ENCODE measurements at places on chromosomes 5 and 9. TPM values are rescaled to one million over a fixed set of nuclear protein-coding genes. Genes with fewer than 3 reads are reported as not detected.

Gene OTULINL
- 1.4 TPM for total RNA-seq

DNA sequence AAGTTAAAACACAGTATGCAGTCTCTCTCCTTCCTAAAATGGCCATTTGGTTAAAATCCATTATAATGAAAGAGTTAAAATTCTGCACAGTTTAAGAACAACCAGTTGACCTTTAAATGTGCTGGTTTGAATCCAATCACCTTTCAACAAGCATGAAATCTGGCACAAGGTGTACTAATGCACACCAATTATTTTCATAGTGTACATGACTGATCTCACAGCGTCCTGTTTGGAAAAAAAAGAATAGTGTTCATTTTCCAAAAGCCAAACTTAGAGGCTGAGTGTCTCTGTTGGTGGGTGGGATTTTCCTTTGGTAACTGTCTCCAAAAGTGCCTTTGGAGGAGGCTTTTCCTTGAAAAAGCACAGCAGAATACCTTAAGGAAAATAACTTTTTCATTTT, 180.6 kb downstream of the DEPDC1B start:
- DNase-seq = no peak

DNA sequence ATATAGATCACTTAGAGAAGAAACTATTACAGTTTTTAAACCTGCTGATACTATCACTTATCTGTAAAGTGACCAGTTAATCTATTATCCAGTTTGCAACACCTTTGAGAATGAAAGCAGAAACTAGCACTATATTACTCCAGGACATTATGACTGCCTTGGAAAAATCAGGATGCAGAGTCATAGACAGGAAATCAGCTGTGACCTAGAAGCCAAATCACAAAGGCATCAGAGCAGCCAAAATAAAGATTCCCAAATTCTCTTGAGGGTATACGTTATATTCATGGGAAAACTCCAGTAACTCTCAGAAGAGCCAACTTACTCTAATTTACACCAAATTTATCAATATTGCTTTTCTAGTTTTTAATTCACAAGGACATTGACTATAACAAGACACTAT, 49.9 kb downstream of the CDO1 start:
- no peak for DNase-seq

- no peak for DNase-seq
Observed at GRCh38 chr5:178625679-178626483, 969 bp downstream of the CLK4 start.

DNA sequence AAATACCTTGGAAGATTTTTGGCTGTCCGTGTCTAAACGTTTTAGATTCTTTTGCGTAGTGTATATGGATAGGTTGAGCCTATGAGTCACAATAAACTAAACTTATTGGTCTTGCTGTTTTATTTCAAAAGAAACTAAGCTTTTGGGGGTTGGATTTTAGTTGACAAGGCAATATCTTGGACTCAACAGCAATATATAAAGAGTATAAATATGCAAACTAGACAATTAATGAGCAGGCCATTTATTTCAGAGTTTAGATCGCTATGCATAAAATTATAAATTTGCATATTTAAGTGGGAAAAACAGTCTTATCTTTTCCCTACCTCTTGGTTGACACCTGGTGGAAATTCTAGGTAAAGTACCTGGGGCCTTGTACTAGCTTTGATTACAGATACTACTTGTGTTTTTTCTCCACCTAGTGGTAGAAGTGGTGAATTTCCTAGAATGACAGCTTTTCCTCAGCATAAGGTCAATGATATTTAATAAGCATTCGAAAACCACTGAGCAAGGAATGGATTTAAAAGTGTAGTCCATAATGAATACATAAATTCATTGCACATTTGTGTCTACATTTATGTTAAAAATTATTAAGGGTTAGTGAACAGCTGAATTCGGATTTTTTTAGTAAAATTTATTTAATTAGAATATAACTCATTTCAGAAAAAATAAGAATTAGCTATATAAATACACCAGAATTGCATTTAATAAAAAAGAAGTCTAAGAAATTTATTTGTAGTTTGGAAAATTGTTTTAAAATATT, 1.7 kb upstream of the ARRDC3 start:
- no peak for DNase-seq

Gene PCDHGC5
- total RNA-seq = 0.40 TPM

DNA sequence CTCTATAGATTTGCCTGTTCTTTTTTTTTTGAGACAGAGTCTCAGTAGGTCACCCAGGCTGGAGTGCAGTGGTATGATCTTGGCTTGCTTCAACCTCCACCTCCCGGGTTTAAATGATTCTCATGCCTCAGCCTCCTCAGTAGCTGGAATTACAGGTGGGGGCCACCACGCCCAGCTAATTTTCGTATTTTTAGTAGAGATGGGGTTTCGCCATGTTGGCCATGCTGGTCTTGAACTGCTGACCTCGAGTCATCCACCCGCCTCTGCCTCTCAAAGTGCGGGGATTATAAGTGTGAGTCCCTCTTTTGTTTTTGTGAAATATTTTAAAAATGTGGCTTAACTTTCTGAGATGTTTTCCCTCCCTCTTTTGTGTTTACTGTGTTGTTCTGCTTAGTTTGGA, 29.2 kb downstream of the HSPA4 start:
- no peak for DNase-seq

GRCh38 chr5:90506221-90506620, 23.2 kb downstream of the LYSMD3 start:
- no peak for DNase-seq

- DNase-seq = no peak
Observed at GRCh38 chr9:107270580-107270979, 12.5 kb upstream of the RAD23B start.

Gene DBH
- 16.7 TPM for total RNA-seq

Gene FOXD4L5
- 0.08 TPM for total RNA-seq

GRCh38 chr9:128394379-128395168, 23.4 kb downstream of the URM1 start:
- no peak for DNase-seq

DNA sequence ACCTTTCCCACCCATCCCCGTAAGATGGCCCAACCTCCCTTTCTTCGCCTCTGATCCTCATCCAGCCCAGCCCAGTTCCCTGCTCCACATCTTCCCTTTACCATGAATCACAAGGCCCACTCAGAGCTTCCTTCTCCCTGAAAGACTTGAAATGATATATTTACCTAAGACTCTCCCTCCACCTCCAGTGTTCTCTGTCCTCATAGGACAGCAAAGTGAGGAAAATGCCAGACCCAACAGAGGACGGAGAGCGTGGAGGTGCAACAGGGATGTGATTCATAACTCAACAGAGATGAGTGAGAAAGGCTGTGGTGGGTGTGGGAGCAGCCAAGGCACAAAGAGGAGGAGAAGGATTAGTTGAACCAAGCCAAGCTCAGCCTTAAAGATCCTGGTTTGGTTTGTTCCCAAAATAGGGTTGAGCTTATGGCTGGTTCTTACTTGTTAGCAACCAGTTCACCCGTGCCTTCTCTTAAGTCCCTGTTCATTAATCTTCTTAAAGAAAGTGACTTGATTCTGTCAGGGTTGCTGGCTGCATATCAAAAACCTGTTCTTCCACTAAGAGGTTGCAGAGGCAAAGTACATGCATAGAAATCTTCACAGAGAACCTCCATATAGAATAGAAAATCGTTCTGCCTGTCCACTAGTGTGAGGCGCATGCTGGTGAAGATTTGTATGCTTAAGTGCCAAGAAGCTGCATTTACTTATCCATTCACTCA, 183.2 kb downstream of the ACTL7B start:
- DNase-seq = no peak

DNA sequence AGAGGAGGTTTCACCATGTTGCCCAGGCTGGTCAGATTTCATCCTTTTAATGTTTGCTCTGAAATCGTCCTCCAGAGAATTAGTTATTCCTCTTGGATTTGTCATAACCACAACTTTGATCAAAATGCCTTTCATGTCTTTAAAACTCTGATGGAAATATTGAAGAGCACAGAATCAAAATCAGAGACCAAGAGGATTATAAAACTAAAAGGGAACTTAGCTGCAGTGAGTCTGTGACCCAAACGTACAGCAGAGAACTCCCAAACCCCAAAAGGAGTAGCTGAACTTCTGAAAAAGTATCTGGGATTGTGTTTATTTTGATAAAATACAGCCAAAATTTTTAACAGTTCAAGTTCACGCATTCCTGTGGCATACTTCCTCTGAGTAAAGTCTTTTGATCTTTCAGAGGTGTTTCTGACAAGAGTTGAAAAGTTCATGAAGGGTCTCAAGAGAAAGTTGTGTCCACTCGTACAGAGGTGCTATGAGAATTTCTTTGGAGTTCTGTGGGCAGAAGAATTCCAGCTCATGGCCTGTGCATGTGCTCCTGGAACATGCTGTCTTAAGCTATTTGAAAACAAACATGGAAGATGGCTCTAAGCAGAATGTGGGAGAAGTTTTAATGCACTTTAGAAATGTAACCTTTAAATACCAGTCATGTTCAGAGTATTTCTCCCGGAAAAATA, 124.0 kb downstream of the ESM1 start:
- no peak for DNase-seq

DNA sequence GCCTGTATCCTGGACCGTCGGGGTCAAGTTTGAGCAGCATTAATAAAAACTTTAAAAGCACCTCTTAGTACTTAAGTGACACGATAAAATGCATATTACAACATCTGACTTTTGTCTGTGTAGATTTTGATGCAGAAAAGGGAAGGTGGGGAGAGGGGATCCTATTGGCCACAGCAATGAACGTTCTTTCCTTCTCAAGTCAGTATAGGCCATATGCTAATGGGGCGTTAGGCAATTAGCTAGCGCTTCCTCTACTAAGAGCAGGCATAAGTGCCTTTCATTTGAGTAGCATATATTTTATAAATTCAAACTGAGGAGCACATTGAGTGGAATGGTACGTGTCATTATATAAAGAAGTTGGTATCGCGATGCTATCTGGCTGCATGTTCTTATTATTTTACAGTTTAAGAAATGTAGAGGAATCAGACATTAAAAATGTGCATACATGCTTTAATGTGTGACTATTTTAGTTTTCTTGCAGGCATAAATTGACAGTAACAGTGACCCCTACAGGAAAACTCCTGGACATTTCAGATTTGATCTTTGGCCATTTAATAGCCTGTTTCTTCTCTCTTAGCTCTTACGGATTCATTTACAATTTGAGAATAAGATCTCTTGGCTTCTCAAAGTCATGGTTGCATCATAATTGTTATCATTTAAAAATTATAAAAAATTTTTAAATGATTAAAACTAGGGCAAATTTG, 1.1 kb upstream of the GNA14 start:
- DNase-seq = no peak

Gene ODF2
- 6.6 TPM for total RNA-seq

- no peak for DNase-seq
Observed at GRCh38 chr5:39013938-39014337, 60.3 kb downstream of the RICTOR start.

Gene GIN1
- total RNA-seq = 6.4 TPM

- DNase-seq = no peak
Observed at GRCh38 chr5:91144491-91145332, 238.4 kb downstream of the ARRDC3 start.

GRCh38 chr5:1858436-1858835, 24.3 kb downstream of the IRX4 start:
- DNase-seq = no peak

GRCh38 chr5:148569948-148570347, 84.4 kb downstream of the HTR4 start:
- DNase-seq = no peak

GRCh38 chr9:114000671-114001409, 77.3 kb downstream of the AMBP start:
- DNase-seq = peak; percentile 35

Gene TAF1L
- not detected for total RNA-seq

GRCh38 chr5:96876292-96876850, at the start of gene ERAP2:
ERAP2 (plus strand) TSS chr5:96876500; CDS start chr5:96879686, 3,186 bp downstream.
- DNase-seq = no peak
